ENCODE measurements at places on chromosomes 1 and 21. TPM values are rescaled to one million over a fixed set of nuclear protein-coding genes. Genes with fewer than 3 reads are reported as not detected.

The PRRX1 gene
- 51.2 TPM for total RNA-seq

The TLR5 gene
- 2.3 TPM for total RNA-seq

The FOXD2 gene
- 0.05 TPM for total RNA-seq

The TMEM82 gene
- total RNA-seq, result not detected

The DCDC2B gene
- not detected for total RNA-seq

The TIAM1 gene
- total RNA-seq, result 7.8 TPM

The TMEM53 gene
- 25.5 TPM for total RNA-seq

The CHI3L1 gene
- total RNA-seq, result 1.2 TPM

The DIRAS3 gene
- 6.3 TPM for total RNA-seq

The FCN3 gene
- total RNA-seq, result not detected

The S100A7A gene
- not detected for total RNA-seq

The SUMO3 gene
- 78.6 TPM for total RNA-seq

The ASAP3 gene
- total RNA-seq, result 48.8 TPM

The BCAN gene
- not detected for total RNA-seq

The OR14K1 gene
- total RNA-seq, result not detected

The NENF gene
- total RNA-seq, result 58.7 TPM

The PYHIN1 gene
- not detected for total RNA-seq

The DNAJC6 gene
- 3.0 TPM for total RNA-seq

The TMPRSS2 gene
- total RNA-seq, result not detected

The RNF2 gene
- 13.8 TPM for total RNA-seq

The ZSCAN20 gene
- 5.8 TPM for total RNA-seq

The S100A1 gene
- 3.3 TPM for total RNA-seq

The PDE9A gene
- total RNA-seq, result not detected

The OVAAL gene
- 4.1 TPM for total RNA-seq

The CSDE1 gene
- total RNA-seq, result 1,775 TPM

The CELF3 gene
- not detected for total RNA-seq

The ATAD3C gene
- total RNA-seq, result not detected

The PLCH2 gene
- total RNA-seq, result 0.21 TPM

The ITSN1 gene
- 36.8 TPM for total RNA-seq

The HFM1 gene
- not detected for total RNA-seq

The RIPK4 gene
- total RNA-seq, result not detected

The GPX7 gene
- 103 TPM for total RNA-seq

The PADI1 gene
- 0.31 TPM for total RNA-seq

The BCL2L15 gene
- total RNA-seq, result 0.37 TPM

The TBX19 gene
- total RNA-seq, result 1.3 TPM

The BARHL2 gene
- not detected for total RNA-seq

The XCL2 gene
- not detected for total RNA-seq

The KRTAP21-1 gene
- total RNA-seq, result not detected

The MIXL1 gene
- not detected for total RNA-seq

The SYT11 gene
- 7.4 TPM for total RNA-seq

The FCER1G gene
- not detected for total RNA-seq

The CADM3 gene
- total RNA-seq, result 1.4 TPM

The RNU5D-1 gene
- not detected for total RNA-seq

The PLPP3 gene
- 27.5 TPM for total RNA-seq

The ILDR2 gene
- 0.13 TPM for total RNA-seq

The SRM gene
- total RNA-seq, result 52.1 TPM

The SLC50A1 gene
- 13.4 TPM for total RNA-seq

The LCE3E gene
- total RNA-seq, result not detected

The OXCT2 gene
- 0.88 TPM for total RNA-seq

The JAM2 gene
- 34.0 TPM for total RNA-seq

The TAS1R1 gene
- total RNA-seq, result 7.5 TPM

The LPGAT1 gene
- total RNA-seq, result 46.3 TPM

The XKR8 gene
- 5.1 TPM for total RNA-seq

The SLC1A7 gene
- 0.21 TPM for total RNA-seq

The GUCA2A gene
- not detected for total RNA-seq

The CYYR1 gene
- 2.4 TPM for total RNA-seq

The AMY1B gene
- total RNA-seq, result not detected

The HCN3 gene
- 2.1 TPM for total RNA-seq

The RNU1-3 gene
- total RNA-seq, result not detected

Measured in myocyte (in vitro differentiated cells).